Fibroblast of skin of abdomen (primary cell): ENCODE measurements at places on chromosomes 7 and 10.
A peak's percentile ranks its signal among the peaks of the same experiment; 100 is the strongest.

- no peak for DNase-seq
Measured at GRCh38 chr7:106911959-106912358, 46.9 kb downstream of the PIK3CG start.

DNA sequence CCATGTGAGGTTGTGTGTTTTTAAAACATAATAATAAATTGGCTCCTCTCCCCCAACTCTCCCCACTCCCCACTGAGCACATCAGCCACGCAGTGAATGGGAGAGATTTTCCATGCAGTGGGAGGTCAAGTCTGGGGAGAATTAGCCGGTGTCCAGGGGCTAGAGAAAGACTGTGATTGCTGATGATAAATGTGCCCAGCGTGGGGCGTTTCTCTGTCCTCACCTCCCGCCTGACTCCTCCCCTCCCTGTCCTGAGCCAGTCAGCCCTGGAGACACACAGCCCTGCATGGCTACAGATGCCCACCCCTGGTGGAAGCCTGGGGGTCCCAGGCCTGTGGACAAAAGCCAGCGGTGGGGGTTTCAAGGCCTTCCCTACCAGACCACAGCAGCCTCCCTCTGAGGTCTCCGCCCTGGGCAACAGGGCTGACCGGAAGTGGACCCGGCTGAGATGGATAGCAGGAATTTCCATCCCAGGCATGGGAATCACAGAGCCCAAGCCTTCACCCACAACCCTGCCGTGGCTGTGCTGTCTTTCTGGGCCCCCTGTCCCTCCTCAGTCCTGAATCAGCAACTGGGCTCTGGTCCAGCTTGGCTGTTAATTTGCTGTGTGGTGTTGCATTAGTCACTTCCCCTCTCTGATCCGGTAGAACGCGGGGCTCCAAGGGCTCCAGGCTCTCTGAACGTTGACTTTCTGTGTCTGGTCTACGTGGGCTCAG lies 46.8 kb upstream of the SLC29A3 start:
- DNase-seq: peak; percentile 79

- DNase-seq: no peak
Measured at GRCh38 chr7:42883950-42884349, 27.9 kb downstream of the C7orf25 start.

GRCh38 chr7:155802906-155803417 lies 9.3 kb downstream of the SHH start:
- no peak for DNase-seq

GRCh38 chr7:140570120-140570519 lies 70.5 kb downstream of the DENND2A start:
- no peak for DNase-seq

GRCh38 chr10:52533986-52534385 lies 219.9 kb downstream of the DKK1 start:
- DNase-seq: peak; percentile 31

GRCh38 chr10:69481305-69481704 lies 30.0 kb downstream of the TSPAN15 start:
- DNase-seq: no peak

- no peak for DNase-seq
Measured at GRCh38 chr7:92560602-92561001, 29.6 kb downstream of the FAM133B start.

DNA sequence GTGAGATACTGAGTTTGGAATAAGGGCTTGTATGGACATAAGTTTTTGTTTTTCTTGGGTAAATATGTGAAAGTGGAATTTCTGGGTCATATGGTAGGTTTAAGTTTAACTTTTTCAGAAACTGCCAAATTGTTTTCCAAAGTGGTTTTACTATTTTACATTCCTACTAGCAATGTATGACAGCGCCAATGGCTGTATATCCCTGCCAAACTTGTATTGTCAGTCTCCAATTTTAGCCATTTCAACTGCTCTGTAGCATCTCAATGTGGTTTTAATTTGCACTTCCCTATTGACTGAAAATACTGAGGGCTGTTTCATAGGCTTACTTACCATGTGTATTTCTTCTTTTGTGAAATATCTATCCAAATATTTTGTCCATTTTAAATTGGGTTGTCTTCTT lies 90.5 kb upstream of the ZNF32 start:
- DNase-seq: peak; percentile 85

GRCh38 chr10:2734603-2735002 lies 332.7 kb upstream of the PFKP start:
- no peak for DNase-seq

GRCh38 chr7:141158561-141158960 lies 84.7 kb downstream of the TMEM178B start:
- DNase-seq: peak; percentile 78

DNA sequence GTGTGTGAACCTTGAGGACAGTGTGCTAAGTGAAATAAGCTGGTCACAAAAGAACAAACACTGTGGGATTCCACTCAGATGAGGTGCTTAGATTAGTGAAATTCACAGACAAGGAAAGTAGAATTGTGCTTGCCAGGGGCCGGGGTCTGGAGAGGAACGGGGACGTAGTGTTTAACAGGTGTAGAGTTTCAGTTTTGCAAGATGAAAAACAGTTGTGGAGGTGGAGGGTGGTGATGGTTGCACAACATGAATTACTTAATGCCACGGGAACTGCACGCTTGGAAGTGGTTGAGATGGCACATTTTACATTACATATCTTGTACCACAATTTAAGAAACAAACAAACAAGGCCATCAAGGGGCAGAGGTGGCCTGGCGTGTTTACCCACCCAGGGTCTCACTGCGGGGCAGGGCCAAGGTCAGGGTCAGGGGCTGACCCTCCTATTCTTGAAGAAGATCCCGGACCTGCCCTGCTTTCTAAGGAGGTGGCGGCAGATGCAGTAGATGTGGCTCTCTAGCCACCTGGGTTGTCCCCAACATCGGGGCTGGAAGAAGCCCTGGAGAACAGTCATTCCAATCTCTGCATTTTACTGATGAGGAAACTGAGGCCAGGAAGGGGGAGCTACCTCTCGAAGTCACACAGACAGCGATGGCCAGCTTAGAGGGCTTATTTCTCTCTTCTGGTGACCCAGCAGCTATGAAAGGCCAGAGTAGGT lies 91.5 kb upstream of the LRRC4 start:
- no peak for DNase-seq

DNA sequence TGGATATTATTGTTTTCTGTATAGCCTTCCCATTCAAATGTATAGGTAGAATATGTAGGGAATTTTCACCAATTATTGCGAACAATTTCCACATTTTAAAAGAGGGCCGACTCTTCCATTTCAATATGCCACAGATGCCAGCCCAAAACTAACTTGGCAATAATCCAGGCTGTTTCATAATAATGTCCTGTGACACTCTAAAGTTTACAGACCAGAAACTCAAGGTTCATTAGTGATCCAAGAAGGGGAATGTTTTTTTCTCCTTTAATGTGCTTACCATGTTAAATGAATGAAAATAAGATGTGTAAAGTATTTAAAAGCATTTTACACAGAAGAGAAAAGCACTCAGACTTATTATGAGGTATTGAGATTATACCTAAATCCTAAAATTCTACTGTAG lies 63.0 kb upstream of the FAM3C start:
- DNase-seq: no peak

- no peak for DNase-seq
Measured at GRCh38 chr7:48643431-48644013, 280.8 kb upstream of the CDC14C start.

GRCh38 chr7:151239837-151240459 lies 7.7 kb downstream of the CHPF2 start:
- DNase-seq: no peak

GRCh38 chr7:80984619-80985018 lies 65.8 kb upstream of the SEMA3C start:
- no peak for DNase-seq

DNA sequence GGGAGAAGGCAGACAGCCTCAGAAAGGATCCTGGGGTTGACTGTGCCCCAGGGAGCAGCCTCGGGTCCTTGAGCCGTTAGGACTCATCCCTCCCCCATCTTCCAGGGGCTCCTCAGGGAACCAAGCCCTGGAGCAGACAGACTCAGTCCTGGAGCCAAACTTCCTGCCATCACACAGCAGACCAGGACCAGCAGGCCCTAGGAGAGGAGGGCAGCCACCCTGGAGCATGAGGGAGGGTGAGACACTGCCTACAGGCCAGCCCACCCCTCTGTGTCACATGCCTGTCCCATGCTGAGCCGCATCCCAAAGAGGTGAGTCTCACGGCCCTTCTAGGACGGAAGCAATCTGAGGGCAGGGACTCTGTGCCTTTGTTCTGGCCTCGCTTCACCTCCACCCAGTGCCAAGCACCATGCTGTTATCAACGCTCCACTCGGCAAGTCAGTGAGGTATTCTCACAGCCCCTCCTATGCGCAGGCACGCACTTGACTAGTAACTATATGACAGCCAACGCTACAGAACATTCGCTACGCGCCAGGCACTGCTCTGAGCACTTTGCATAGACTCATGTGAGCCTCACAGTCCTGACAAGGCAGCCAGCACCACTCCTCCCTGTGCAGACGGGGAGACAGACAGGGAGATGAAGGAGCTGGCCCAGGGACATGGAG lies 19.1 kb downstream of the MAD1L1 start:
- DNase-seq: no peak

- no peak for DNase-seq
Measured at GRCh38 chr10:70650104-70650503, 22.2 kb upstream of the ADAMTS14 start.

DNA sequence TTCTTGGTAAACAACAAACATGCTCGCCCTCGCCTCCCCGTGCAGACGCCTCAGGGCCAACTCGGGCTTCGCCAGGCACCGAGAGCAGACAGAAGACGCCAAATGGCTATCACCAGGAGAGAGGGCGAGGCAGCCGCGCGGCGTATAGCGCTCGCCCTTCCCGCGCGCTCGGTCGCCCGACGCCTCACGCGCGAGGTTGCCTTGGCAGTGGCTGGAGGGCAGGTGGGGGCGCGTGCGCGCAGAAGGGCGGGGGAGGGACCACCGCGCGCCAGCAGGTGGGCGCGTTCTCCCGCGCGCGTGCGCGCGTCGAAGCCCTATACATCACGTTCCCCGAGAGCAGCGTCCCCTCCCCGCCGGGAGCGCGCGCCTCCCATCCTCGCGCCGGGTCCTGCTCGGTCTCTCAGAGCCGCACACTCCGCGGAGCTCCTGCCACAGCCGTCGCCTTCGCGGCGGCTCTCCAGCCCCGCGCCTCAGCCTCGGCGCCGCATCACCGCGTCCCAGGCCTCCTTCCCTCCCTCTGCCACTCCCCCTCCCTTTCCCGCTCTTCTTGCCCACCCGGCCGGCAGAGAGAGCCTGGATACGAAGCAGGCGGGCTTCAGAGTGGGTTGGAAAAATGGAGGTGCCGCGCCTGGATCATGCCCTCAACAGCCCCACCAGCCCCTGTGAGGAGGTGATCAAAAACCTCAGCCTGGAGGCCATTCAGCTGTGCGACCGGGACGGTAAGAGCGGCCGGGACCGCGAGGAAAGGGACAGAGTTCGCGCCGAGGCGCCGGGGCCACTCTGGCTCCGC lies at the start of gene PHYHIPL:
Gene PHYHIPL (plus strand): TSS at position 403 of the 790 bp plus-strand sequence. CDS start 211 bp downstream, at position 614.
- DNase-seq: no peak

DNA sequence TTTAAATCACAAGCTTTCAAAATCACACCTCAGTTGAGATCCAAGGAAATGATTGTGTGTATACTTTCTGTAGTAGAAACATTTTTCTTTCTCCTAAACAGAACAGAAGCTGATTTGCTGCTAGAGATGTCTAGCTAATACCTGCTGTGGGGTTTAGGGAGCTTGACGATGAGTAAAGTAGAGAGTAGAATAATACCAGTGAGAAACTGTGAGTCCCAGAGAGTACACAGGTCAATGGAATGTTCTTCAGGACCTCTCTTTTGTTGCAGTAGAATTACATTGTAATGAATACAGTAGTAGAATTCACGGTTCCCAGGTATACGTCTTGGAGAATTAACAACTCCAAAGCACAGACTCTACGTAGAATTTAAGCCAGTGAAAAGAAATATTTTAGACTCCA lies 18.0 kb downstream of the TRUB1 start:
- DNase-seq: no peak

- no peak for DNase-seq
Measured at GRCh38 chr7:351681-352480, 61.9 kb downstream of the FOXL3 start.

DNA sequence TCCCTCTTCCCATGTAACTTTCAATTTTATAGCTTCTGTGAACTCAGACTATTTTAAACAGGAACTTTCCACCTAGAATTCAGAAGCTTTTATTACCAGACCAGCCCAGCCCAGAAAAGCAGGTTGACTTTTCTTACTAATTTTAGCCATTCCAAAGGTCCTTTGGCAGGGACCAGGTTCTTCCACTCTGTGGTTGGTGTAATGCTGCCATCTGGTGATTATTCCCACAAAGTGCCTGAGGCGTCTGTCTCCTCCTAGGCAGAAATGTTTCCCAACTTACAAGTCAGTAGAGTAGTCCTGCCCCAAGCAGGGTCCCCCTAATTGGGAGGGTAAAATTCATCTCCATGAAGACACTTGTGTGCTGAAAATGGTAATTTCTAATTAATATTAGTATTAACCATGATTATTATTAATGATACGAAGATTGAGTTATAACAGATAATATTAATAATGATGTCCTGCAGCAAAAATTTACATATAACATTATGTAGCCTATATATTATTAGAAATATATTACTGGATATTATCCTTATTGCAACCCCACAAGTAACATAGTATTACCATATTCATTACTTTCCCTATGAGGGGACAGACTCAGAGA lies 53.0 kb upstream of the PPP1R17 start:
- peak; percentile 16 for DNase-seq

- no peak for DNase-seq
Measured at GRCh38 chr7:73921623-73922528, 60.9 kb downstream of the TMEM270 start.

- DNase-seq: no peak
Measured at GRCh38 chr10:70744617-70745143, 40.5 kb downstream of the TBATA start.

- no peak for DNase-seq
Measured at GRCh38 chr10:21055339-21056135, 158.4 kb upstream of the NEBL start.

- DNase-seq: no peak
Measured at GRCh38 chr10:119668461-119668860, 17.3 kb downstream of the BAG3 start.

- no peak for DNase-seq
Measured at GRCh38 chr10:70586348-70586930, 16.1 kb downstream of the PRF1 start.

- peak; percentile 42 for DNase-seq
Measured at GRCh38 chr10:70130878-70131559, 1.6 kb downstream of the AIFM2 start.

GRCh38 chr10:81002382-81002781 lies 464.7 kb downstream of the SH2D4B start:
- DNase-seq: no peak

GRCh38 chr10:119233123-119233820 lies 25.9 kb downstream of the GRK5 start:
- no peak for DNase-seq

GRCh38 chr10:99784727-99785441 lies 2.4 kb downstream of the ABCC2 start:
- DNase-seq: peak; percentile 44

DNA sequence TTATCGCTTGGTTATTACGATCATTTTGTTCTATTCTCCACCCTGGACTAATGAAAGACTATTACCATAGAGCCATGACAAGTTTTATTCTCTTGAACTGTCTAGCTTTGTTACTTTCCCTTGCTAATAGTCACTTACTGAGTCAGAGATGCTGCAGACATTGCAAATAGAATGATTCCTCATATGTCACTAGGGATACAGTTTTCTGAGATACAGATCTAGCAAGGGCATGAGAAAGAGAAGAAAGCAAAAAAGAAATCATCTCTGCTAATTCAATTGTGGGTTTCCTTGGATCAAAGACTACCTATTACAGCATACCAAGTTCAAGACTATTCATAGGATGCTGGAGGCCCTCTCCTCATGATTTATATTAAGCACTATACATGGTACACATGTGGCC lies 204.3 kb downstream of the MBL2 start:
- peak; percentile 29 for DNase-seq

- no peak for DNase-seq
Measured at GRCh38 chr7:112220877-112221434, 14.5 kb downstream of the ZNF277 start.
